Vagina (tissue), 2 donors: ENCODE measurements at places on chromosomes 5 and 9.

DNA sequence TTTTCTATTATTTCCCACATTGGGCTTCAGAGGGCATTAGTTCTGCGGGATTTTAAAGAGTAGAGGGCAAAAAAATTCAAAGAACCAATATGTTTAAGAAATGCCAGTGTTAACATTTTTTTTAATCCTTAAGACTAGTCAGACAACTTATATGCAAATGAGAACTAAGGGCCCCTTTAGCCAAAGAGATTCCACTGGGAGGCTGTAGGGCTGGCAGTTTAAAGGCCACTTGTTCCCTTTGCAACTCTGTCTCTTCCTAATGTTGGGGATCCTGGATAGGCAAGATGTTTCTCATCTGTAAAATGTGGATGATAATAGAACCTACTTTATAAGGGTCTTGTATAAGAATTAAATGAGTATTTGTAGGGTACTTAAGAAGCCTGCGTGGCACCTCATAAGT is 1395.9 kb downstream of the PTPRD start:
- DNase-seq, result no peak

- no peak for DNase-seq
These were observed 90.9 kb upstream of the COX7C start for GRCh38 chr5:86526811-86527348.

- no peak for DNase-seq
These were observed 82.3 kb downstream of the CEP120 start for GRCh38 chr5:123340928-123341327.

GRCh38 chr5:88518131-88519016 is 249.7 kb upstream of the TMEM161B start:
- DNase-seq, result no peak

DNA sequence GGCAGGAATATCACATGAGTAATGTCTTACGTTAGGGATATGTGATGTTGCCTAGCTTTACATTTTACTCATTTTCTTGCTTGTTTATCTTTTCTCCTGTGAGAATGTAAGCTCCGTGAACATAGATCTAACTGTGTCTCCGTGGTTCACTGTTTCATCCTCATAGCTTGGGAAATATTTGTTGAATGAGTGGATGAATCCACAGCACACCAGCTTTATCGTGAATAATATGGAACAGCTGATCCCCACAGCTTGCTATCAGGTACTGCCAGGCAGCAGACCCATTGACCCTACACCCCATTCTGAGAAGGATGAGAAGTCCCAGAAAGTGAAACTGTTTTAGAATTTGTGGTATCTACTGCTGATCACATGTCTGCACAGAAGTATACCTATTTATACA is 106.8 kb upstream of the FBN2 start:
- no peak for DNase-seq

- DNase-seq, result no peak
These were observed 53.6 kb upstream of the RANBP6 start for GRCh38 chr9:6068983-6069382.

DNA sequence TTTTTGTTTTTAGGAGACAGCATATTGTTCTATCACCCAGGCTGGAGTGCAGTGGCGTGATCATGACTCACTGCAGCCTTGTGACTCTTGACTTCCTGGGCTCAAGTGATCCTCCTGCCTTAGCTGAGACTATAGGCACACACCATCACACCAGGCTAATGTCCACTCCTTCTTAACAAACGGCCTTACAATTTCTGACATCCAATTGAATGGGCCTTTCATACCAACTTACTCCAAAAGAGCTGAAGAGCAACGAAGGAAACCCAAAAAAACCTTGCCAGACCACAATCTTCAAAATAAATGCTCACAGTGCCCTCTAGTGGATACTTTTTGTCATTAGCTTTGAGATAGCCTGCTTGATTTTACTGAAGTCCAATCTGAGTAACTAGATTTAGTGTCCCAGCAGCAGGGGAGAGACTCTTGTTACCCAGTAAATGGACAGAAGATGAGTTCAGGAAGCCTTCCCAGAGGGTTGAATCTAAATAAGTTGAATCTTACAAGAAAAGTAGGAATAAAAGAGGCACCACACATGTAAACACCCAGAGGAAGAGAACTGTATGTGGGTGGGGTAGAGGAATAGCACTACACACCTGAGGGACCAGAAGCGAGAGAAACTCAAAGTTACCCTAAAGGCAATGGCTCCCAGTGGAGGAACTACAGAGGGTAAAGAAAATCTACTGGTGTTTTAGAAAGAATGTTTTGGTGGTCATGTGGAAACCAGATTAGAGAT is 9.3 kb downstream of the ZNF622 start:
- no peak for DNase-seq

DNA sequence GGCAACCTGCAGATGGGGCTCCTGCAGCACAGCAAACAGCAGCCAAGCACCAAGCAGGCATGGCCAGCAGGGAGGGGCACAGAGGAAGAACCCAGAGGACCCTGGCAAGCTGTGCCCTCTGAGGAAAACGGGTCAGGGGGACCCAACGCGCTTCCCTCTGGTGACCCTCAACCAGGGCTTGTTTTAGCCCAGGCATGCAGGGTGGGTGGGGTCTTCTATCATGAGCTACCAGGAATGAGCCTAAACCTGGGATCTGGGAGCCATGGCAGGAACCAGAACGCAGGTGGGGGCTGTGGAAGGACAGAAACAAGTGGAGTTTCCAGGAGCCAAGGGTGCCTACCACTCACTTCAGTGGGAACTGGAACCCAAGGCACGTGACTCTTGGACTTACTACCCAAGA is 20.9 kb downstream of the IPPK start:
- no peak for DNase-seq

DNA sequence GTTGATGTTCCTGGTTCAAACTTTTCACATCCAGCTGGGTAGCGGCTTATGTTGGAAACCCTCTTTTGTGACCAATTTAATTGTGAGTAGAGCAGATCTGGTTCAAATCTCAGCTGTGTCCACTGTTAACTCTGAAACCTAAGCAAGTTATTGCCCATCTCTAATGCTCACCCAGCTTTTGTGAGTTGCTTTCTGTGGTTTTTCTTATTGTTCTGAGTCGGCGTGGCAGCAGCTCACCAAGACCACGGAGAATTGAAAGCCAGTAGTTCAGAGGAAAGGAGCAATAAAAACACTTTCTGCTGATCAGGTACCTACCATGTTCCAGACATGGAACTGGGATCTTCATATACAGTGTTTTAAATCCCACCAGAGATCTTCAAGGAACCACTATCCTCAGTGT is 114.4 kb downstream of the DOCK2 start:
- DNase-seq, result no peak

GRCh38 chr5:42390115-42390514 is 33.1 kb upstream of the GHR start:
- DNase-seq, result no peak

GRCh38 chr5:96037128-96037527 is 75.5 kb upstream of the ELL2 start:
- no peak for DNase-seq

DNA sequence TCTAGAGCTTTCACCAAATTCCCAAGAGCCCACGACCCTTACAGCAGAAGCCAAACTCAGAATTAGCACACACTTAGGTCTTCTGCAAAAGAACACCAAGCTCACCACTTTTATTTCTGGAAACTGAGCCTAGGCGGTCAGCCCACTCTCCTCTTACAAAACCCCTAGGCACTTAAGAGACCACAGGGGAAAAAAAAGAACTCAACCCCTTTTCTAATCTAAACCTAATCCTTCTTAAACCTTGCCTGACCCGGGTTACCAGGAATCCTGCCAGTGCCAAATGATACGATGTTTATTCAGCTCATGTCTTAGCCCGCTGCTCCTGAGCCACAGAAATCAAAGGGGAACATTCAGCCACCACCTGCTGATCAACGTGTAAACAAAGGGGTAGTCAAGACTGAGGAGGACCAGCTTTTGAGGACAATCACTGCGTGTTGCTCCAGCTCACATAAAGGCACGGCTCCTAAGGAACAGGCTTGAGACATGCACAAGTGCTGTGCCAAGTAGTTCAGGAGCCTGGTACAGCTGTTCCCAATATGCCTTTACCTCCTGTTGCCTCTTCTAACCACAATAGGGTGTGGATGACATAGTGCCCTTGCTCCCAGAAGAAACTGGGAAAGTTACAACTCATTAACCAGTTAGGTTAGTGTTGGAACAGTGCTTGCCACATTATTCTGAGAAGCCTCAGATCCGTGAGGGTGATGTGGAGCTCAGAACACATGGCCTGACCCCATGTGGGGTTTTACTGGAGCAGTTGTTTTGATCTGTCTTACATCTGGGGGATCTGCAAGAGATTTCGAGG is 49.3 kb downstream of the ZFAND5 start:
- DNase-seq, result no peak

GRCh38 chr9:131217331-131218031 is 58.8 kb downstream of the FAM78A start:
- DNase-seq, result no peak

DNA sequence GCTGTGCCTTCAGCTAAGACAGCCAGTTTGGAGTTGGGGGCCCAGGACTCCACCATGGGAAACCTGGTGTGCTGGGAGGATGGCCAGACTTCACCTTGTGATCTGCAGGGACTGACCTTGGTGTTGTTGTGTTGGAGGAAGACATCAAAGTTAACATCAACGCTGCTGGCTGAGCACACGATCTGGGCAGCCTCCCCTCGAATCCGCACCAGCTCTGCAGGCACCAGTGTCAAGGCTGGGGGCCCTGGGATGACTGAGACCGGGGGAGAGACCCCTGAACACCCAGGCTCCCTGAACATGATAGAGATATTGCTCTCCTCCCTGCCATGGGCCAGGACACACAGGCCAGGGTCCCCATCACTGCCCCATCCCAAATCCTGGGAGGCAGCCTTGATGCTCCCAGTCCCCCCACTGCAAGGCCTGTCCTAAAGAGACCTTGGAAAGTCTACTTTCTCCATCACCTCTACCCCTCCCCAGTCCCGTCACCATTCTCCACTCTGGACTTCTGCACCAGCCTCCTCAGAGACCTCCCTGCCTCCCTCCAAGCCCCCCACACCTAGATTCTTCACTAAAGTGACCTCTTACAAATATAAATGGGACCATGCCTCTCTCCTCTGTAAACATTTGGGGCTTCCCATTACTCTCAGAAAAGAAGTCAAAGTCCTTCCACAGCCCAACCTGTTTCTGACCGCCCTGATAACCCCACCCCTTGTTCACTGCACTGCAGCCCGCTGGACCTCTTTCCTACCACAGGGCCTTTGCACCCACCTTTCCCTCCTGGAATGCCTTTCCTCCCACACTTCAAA is 8.2 kb downstream of the CSF1R start:
- peak; percentile 52 for DNase-seq

GRCh38 chr5:133298447-133298846 is 246.6 kb downstream of the HSPA4 start:
- no peak for DNase-seq

DNA sequence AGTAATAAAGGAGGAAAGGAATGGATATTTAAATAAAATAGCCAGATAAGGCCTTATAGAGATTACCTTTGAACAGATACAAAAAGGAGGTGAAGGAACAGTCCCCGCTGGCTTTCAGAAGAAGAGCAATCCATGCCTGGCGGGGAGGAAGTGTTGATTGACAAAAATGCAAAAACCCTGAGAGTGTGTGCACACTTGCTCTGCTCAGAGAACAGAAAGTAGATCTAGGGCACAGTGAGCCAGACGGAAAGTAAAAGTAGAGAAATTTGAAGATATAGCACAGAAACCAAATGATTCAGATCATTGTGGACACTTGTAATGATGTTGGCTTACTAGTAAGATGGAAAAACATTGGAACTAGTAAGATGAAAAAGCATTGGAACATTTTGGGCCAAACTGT is 720.6 kb downstream of the PTPRD start:
- DNase-seq, result no peak
